ENCODE measurements at places on chromosomes 1 and 21. TPM values are rescaled to one million over a fixed set of nuclear protein-coding genes. Genes with fewer than 3 reads are reported as not detected.

SPRR2B gene
- not detected for polyA plus RNA-seq

ATP1A2 gene
- not detected for polyA plus RNA-seq

SPATA17 gene
- 0.47 TPM for polyA plus RNA-seq

PGLYRP4 gene
- polyA plus RNA-seq: 0.44 TPM

NBPF8 gene
- 8.5 TPM for polyA plus RNA-seq

C4BPB gene
- not detected for polyA plus RNA-seq

AGMAT gene
- polyA plus RNA-seq: 0.78 TPM

CFHR3 gene
- not detected for polyA plus RNA-seq

SHE gene
- polyA plus RNA-seq: not detected

TBX15 gene
- polyA plus RNA-seq: not detected

TSSK3 gene
- not detected for polyA plus RNA-seq

DNASE2B gene
- polyA plus RNA-seq: not detected

RYR2 gene
- polyA plus RNA-seq: not detected

GBP6 gene
- 0.14 TPM for polyA plus RNA-seq

HEYL gene
- polyA plus RNA-seq: not detected

ICOSLG gene
- 2.4 TPM for polyA plus RNA-seq

LRRC53 gene
- not detected for polyA plus RNA-seq

NPR1 gene
- polyA plus RNA-seq: not detected

STUM gene
- polyA plus RNA-seq: not detected

C8B gene
- polyA plus RNA-seq: not detected

IL20 gene
- 0.33 TPM for polyA plus RNA-seq

TSPAN1 gene
- polyA plus RNA-seq: 144 TPM

DIO1 gene
- not detected for polyA plus RNA-seq

ANKRD34A gene
- polyA plus RNA-seq: 1.2 TPM

GBP7 gene
- polyA plus RNA-seq: not detected

PKLR gene
- polyA plus RNA-seq: 0.07 TPM

TMEM82 gene
- not detected for polyA plus RNA-seq

SPATA1 gene
- polyA plus RNA-seq: 0.21 TPM

SLC1A7 gene
- polyA plus RNA-seq: not detected

MROH9 gene
- not detected for polyA plus RNA-seq

CD5L gene
- not detected for polyA plus RNA-seq

FAM131C gene
- polyA plus RNA-seq: 1.0 TPM

SLAMF7 gene
- polyA plus RNA-seq: 3.1 TPM

KAZN gene
- 7.2 TPM for polyA plus RNA-seq

HTR6 gene
- not detected for polyA plus RNA-seq
